ENCODE measurements at places on chromosomes 6 and 20.

GRCh38 chr6:9532621-9533557 is 882.0 kb downstream of the TFAP2A start:
- no peak for DNase-seq

DNA sequence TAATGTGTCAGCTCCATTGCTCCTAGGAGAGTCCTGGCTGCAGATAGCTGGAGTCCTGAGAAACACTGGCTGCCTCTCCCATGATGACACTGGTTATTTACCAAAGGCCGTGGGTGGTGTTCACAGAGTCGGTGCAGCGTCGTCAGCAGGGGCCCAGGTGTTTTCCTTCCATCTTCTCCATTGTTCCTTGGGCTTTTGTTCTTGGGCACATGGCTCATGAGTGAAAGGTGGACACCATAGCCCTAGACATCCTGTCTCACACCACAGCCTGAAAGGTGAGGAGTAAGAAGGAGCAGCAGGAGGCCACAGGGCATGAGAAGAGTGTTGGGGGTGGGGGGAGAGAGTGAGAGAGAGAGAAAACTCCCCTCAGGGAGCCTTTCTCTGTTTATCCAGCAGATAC is 9.1 kb downstream of the CST5 start:
- no peak for DNase-seq

GRCh38 chr6:159720708-159721107 is 6.6 kb upstream of the WTAP start:
- no peak for DNase-seq

GRCh38 chr6:142222022-142222421 is 75.0 kb downstream of the VTA1 start:
- no peak for DNase-seq

DNA sequence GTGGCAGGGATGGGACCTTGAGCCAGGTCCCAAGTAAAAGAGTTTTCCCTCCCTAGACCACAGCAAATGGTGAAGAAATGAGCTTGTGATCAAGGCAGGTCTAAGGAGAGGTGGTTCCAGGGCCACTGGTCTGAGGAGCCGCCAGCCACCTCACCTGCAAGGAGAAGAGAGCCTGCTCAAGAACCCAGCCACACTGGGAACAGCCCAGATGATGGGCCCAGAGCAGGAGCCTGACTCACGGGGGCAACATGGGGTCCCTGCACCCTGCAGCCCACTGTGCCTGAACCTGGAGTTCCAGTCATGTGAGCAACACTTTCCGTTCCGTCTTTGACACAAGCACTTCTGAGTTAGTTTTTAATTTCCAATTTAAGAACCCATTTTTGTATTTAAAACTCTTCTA is 204.5 kb upstream of the CDH4 start:
- DNase-seq: no peak

DNA sequence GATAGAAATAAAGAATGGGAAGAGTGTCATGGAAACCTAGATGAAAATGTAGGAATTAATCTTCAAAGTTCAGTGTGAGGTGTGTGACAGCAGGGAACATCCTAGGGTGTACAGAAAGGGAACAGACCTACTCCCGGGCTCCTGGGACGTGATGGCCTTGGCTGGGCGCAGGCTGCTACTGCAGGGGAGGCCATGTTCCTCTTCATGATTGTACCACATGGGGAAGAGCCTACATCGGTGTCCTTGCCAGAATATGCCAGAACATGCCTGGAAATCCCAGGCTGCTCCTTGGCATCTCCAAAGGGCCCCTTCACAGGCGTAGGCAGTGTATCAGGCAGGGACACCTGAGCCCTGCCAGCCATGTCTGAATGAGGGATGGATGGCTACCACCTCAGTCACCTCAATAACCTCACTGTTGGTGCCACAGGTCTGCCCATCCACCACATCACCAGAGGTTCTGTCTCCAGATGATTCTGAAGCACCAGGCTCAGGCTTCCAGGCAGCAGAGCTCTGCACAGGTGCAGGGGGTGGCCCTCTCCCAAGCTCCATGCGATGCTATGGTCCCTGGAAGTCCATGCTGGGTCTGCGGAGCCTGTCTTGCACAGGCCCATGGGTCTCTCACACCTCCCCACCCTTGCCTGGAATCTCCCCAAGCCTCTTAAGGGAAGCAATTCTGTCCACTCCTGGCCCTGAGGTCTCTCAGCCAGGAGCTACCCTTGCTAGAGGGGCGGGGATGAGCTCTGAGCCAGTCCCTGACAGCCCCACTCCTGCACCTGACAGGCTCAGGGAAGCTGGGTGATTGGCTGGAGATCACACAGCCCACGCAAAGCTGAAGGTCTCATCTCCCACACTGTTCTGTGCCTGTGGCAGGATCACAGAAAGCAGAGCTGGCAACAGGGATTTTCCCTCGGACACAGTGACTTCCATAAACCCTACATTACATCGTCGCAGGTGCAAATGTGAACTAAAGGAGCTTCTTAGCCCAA is 20.2 kb downstream of the RAMACL start:
- no peak for DNase-seq

GRCh38 chr6:149041953-149042352 is 275.6 kb upstream of the TAB2 start:
- no peak for DNase-seq

- DNase-seq: no peak
Measured at GRCh38 chr6:104527761-104528415, 331.8 kb downstream of the HACE1 start.

- no peak for DNase-seq
Measured at GRCh38 chr6:19988555-19988954, 151.4 kb downstream of the ID4 start.

DNA sequence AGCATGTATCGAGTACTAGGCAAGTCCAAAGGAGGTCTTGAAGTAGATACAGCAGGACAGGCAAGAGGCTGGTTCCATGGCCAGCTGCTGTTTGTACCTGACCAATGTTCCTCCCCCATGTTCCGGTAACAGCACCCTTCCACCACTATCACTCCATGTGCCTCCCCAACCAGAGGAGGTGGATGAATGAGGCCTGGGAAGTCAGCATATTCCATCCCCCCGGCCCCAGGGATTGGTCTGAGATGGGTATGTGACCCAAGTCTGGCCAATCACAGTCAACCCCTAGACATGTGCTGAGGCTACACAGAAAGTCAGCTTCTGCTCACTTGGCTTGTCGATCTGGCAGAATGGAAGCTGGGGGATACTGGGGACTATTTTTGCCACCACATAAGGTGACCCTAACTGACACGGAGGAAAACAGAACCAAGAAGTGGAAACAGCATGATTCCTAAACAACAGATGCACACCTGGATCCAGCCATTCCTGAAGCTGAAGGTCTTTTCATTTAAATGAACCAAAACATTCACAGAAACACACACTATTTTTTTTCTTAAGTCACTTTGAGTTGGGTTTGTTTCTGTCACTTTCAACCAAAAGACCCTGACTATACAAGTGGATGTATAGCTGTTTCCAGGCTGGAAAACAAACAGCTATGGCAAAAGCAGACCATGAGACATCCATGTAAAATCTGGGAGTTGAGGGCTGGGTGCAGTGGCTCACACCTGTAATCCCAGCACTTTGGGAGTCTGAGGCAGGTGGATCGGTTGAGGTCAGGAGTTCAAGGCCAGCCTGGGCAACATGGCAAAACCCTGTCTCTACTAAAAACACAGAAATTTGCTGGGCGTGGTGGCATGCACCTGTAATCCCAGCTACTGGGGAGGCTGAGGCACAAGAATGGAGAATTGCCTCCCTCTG is 70.4 kb upstream of the PTPN1 start:
- no peak for DNase-seq

- DNase-seq: no peak
Measured at GRCh38 chr6:74733830-74734620, 471.8 kb downstream of the COL12A1 start.

DNA sequence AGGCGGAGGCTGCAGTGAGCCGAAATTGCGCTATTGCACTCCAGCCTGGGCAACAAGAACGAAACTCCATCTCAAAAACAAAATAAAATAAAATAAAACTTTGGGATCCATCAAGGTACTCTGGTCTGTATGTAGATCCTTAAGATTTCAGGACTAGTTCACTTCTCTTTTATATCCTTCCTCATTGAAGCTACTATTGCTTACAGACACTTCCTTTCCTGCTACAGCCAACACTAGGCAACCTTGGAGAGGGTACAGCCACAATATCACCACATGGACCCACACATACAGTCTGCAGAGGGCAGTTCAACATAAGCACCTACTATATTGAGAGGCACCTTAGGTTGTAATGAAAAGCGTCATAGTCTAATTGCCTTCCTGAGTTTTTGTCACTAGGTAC is 113.3 kb downstream of the ATXN1 start:
- DNase-seq: no peak

GRCh38 chr6:22227824-22228610 is 68.8 kb downstream of the PRL start:
- DNase-seq: no peak

GRCh38 chr6:111759836-111760785 is 113.1 kb downstream of the FYN start:
- DNase-seq: no peak

DNA sequence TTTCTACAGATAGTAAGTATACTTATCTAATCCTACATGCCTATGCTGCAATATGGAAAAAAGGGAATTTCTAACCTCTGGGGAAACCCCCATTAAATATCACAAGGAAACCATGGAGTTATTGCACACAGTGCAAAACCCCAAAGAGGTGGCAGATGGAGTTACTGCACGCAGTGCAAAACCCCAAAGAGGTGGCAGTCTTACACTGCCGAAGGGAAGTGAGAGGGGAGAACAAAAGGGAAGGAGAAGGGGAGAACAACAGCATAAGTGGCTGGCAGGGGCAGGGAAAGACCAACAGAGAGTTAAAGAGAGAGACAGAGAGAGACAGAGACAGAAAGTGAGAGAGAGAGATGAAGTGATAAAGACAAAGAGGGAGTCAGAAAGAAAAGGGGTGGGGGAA is 43.8 kb upstream of the EIF2S2 start:
- no peak for DNase-seq

GRCh38 chr20:64196309-64196708 is 32.1 kb downstream of the MYT1 start:
- DNase-seq: no peak

GRCh38 chr6:113809826-113810225 is 47.3 kb upstream of the MARCKS start:
- DNase-seq: no peak

GRCh38 chr6:56902641-56903464 is 52.1 kb upstream of the BEND6 start:
- no peak for DNase-seq

DNA sequence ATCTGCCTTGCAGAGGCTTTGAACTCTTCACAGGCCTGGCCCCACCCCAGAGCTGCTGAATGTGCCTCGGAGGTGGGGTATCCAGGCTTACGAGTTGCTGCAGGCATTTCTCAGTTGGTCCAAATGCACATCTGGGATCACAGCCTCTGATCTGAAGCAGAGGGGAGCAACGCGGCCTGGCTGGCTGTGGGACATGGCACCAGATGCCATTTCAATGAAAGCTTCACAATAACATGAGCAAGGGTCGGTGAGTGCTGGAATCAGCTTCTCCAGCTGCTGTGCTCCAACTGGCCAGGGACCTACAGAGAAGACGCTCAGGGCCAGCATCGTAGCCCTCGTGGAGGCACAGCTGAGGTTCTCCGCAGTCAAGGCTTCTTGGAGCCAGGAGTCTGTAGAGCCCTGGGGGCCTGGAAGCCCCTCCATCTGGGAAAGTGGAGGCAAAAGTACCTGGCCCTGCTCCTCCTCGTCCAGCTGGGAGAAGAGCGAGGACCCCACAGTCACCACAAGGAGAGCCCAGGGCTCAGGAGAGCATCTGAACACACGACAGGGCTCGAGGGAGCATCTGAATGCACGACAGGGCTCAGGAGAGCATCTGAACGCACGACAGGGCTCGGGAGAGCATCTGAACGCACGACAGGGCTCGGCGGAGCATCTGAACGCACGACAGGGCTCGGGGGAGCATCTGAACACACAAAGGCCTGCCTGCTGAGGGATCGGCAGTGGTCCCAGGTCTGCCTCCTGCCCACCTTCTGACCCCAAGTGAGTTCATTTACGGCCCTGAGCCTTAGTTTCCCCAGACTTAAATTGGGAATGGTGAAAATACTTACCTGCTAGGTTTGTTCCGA is 165.2 kb downstream of the DLL1 start:
- peak; percentile 36 for DNase-seq

DNA sequence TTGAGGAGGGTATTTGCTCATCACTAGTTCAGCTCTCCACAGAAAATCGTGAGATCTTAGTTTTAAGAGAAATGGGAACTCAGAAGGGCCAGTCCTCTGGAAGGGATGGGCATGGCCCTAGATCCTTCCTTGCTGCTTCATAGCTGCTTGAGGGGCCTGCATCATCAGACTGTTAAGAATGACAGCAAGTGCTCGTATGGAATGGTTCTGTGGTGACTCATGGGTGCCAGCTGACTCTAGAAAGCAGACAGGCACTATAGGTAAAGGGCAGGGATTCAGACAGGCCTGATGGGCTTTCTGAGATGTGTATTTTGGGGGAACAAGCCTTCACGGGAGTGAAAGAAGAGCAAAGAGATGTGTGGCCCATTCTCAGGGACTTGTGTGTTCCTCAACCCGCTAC is 90.8 kb downstream of the MYLK4 start:
- DNase-seq: no peak

- DNase-seq: no peak
Measured at GRCh38 chr6:54874349-54875048, 27.9 kb downstream of the FAM83B start.

GRCh38 chr6:114556846-114557488 is 214.1 kb upstream of the HS3ST5 start:
- DNase-seq: no peak

- DNase-seq: no peak
Measured at GRCh38 chr6:14470671-14471070, 353.1 kb downstream of the CD83 start.

GRCh38 chr6:95387845-95388244 is 189.5 kb upstream of the MANEA start:
- no peak for DNase-seq

- no peak for DNase-seq
Measured at GRCh38 chr6:99711302-99711701, 104.7 kb downstream of the PRDM13 start.

DNA sequence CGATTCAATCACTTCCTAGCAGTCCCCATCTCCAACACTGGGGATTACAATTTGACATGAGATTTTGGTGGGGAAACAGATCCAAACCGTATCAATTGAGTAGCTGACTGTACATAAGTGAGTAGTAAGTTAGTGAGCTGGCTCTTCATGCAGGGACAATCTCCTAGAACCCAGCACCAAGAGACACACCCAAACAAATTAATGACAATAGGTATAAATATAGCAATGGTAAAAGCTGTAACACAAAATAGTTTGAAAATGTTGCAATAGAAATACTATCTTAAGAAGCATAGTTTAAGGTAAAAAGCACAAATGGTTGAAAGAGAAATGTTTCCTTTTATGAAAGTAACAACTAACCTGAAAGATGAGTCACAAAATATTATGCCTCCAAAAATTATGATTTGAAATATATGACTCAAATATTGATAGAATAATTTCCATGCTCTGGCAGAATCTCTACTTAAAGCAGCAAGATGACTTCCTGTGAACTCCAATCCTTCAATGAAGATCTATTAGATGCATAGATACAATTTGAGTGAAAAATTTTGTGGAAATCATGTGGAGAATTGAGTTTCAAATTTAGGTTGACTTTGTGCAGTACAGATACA is 5.4 kb upstream of the SIRPB1 start:
- no peak for DNase-seq
